ENCODE measurements at places on chromosomes 6 and 20.

GRCh38 chr20:13984211-13984610 lies 6.2 kb downstream of the SEL1L2 start:
- no peak overlapping the region for H3K4me3 ChIP-seq
- DNase-seq: no peak
- no peaks in the 10 kb centered on the region for H3K4me1 ChIP-seq
- H3K27me3 ChIP-seq: no peaks in the 10 kb centered on the region

GRCh38 chr6:143822584-143823024 lies 20.5 kb upstream of the LTV1 start:
- H3K4me1 ChIP-seq: no peaks in the 10 kb centered on the region
- H3K27me3 ChIP-seq: no peaks in the 10 kb centered on the region
- H3K27ac ChIP-seq: no peak overlapping the region
- no peak overlapping the region for H3K4me3 ChIP-seq
- no peaks in the 10 kb centered on the region for H3K36me3 ChIP-seq

- H3K27me3 ChIP-seq: no peaks in the 10 kb centered on the region
- no peaks in the 10 kb centered on the region for H3K36me3 ChIP-seq
- DNase-seq: no peak
- H3K4me1 ChIP-seq: peaks cover 3% of the 10 kb centered on the region
- no peak overlapping the region for H3K27ac ChIP-seq
Measured at GRCh38 chr20:3031524-3032147, 11.8 kb upstream of the GNRH2 start.

DNA sequence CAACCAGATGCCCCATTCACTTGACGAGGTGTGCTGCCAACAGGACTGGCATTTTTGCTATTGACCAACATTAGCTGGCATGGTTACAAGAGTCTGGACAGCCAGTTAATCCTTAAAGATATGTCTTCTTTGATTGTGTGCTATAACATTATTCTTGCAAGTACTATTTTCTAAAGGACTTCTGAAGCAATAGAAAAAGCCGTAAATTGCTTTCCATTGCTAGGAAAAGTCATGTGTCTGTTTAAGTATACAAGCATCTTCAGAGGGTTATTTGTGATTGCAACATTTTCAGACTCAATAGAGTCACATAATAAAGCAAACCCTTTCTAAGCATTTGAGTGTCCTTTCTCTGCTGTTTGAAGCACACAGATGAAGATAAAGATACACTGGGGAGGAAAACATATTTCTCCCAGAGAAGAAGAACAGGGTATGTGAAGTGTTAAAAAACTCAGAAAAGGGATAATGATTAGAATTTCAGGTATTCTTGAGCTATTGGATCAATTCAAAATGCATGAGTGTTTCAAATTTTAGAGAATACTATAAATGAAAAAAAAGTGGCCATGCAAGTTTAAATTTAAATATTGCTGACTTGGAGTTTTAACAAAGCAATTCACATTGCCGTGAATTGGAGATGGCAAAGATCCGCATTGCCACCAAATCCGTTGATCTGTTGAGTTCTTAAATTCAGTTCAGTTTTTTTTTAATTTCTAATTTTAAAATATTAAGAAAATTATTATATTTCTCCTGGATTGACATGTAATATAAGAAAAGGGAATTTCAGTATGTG lies 191.7 kb upstream of the MAP3K7 start:
- no peak overlapping the region for H3K4me3 ChIP-seq
- H3K27ac ChIP-seq: no peak overlapping the region
- no peaks in the 10 kb centered on the region for H3K27me3 ChIP-seq
- no peak for DNase-seq
- no peaks in the 10 kb centered on the region for H3K36me3 ChIP-seq

- H3K27ac ChIP-seq: peak overlapping the region; percentile 89
- H3K4me1 ChIP-seq: peaks cover 34% of the 10 kb centered on the region
- H3K36me3 ChIP-seq: no peaks in the 10 kb centered on the region
- H3K4me3 ChIP-seq: peak overlapping the region; percentile 40
- peak; percentile 79 for DNase-seq
Measured at GRCh38 chr20:44137266-44137801, 49.7 kb downstream of the JPH2 start.

DNA sequence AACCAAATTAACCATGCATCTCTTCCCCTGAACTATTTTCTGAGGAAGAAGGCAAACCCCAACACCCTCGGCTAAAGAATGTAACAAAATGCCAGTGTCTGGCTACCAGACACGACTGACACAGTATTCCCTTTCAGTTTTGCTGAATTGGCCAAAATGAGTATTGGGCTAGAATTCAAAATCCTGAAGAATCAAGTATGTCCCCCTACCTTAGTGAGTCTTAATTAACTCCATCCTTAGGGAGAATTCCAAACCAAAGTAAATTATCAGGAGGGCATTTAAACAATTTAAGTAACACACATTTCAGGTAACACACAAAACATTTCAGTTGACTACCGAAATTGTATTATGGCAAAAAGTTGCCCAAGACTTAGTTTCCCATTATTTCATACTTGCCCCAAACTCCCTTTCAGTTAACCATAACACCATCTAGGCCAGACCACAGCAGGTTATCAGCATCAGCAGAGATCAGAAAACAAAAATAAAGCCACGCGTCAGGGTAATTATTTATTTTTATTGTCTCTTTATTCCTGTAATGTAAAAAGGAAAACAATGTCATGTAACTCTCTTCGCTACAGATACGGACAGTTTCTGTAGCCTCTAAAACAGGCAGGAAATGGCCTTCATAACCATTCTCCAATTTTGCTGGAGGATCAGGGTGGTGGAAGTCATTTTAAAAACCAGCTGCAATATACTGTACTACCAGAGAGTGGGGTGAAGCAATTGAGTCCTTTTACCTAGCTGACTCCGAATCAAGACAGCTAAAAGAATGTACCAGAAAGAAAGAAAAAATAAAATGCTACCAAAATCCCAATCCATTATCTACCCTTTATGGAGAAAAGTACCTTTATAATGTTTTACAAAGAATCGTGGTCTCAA lies 1.9 kb downstream of the SNX5 start:
- peaks cover 66% of the 10 kb centered on the region for H3K4me1 ChIP-seq
- H3K27ac ChIP-seq: peak overlapping the region; percentile 93
- H3K4me3 ChIP-seq: peak overlapping the region; percentile 97
- no peak for DNase-seq
- H3K27me3 ChIP-seq: no peaks in the 10 kb centered on the region

DNA sequence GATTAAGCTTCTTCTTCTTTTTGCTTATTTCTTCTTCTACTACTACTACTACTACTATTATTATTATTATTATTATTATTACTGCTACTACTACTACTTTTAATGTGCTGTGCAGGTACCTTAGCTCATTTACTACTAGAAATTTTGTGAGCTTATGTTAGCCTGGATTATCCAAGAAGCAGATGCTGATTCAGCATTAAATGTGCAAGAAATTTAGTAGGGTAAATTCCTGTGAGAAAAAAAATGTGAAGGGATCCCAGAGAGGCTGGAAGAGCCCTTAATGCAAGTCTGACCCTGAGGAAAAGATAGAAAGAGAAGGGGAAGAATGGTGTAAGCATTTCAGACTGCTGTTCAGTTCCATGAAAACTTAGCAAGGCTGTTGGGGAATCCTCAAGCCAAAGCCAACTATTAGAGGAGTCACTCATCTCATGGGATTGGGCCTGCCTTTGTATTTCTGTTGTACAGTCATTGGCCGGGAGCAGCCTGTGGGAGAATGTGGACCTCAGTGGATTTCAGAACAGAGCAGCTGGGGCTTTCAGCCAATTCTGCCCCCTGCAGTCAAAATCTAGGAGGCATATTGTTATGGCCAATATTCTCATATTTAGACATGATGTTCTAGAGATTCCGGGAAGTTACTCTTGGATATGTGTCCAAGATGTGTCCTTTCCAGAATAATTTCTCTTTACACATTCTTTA lies 37.2 kb upstream of the TSPYL1 start:
- H3K4me1 ChIP-seq: peaks cover 3% of the 10 kb centered on the region
- H3K27ac ChIP-seq: no peak overlapping the region
- H3K4me3 ChIP-seq: no peak overlapping the region
- no peaks in the 10 kb centered on the region for H3K27me3 ChIP-seq
- DNase-seq: no peak
- H3K36me3 ChIP-seq: no peaks in the 10 kb centered on the region

DNA sequence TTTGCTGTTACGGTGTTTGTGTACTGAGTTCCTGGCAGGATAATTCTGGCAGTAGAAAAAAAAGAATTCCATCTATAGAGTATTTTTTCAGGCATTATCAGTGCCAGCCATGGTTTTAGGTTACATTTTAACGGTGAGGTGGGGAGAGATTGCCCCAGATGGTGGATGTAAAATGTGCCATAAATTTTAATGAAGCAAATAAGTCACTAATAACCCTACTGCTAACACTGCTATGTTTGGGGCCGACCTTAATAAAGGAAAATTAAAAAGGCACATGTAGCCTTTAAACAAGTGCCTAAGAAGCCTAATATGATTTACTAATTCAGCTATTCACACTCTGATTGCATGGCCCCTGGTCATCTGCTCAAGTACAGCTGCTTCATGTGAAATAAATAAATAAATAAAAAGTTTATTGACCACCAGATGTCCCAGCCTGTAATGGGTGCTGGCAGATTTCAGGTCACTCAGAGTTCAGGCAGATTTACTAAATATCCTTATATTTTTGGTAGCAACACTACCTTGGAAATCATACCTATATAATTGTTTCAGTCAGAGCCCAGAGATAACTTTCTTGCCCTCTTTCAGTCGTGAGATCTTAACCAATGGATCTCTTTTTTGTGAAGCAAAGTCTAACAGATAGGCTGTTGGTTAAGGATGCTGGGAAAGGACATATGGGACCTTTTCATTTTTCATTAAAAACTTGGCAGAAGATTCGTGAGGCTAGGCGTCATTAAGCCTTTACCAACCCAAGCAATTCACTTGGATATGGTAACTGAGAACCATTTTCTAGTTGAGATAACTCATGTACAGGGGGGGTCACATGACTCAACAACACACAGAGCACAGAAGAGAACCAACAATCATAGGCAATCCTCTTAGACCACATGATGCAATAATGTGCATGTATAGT lies 495.0 kb upstream of the NRSN1 start:
- no peaks in the 10 kb centered on the region for H3K4me1 ChIP-seq
- no peaks in the 10 kb centered on the region for H3K36me3 ChIP-seq
- DNase-seq: no peak
- no peak overlapping the region for H3K4me3 ChIP-seq
- H3K27me3 ChIP-seq: no peaks in the 10 kb centered on the region

DNA sequence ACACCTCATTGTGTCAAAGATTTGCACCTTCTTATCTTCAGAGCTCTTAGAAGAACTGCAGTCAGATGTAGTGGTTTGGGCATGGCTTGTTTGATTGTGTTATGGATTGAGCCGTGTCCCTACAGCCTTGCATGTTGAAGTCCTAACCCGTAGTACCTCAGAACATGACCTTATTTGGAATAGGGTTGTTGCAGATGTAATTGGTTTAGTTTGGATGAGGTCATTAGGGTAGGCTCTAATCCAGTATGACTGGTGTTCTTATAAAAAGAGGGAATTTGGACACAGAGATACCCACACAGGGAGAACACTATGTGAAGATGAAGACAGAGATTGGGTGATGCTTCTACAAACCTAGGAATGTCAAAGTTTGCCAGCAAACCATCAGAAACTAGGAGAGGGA lies 35.4 kb upstream of the PHACTR2 start:
- H3K4me3 ChIP-seq: no peak overlapping the region
- no peak overlapping the region for H3K27ac ChIP-seq
- DNase-seq: no peak
- no peaks in the 10 kb centered on the region for H3K4me1 ChIP-seq

DNA sequence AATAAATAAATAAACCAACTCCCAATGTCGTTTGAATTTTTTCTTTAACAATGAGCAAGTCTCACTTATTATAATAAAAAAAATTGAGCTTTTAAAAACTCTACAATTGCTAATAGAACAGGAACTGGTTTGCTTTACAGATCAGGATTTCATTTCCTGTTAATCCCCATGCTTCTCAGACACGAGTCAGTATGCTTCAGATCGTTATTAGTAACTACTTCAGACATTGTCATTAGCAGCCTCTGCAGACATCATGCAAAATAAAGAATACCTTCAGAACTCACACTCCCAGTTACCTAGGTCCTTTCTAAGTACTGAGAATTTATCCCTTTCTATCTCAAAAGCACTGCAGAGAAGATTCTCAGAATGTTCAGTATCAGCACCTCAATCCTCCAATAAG lies 10.0 kb upstream of the FAM210B start:
- no peak overlapping the region for H3K27ac ChIP-seq
- H3K36me3 ChIP-seq: no peaks in the 10 kb centered on the region
- peaks cover 12% of the 10 kb centered on the region for H3K27me3 ChIP-seq
- no peak overlapping the region for H3K4me3 ChIP-seq
- no peaks in the 10 kb centered on the region for H3K4me1 ChIP-seq
- no peak for DNase-seq

DNA sequence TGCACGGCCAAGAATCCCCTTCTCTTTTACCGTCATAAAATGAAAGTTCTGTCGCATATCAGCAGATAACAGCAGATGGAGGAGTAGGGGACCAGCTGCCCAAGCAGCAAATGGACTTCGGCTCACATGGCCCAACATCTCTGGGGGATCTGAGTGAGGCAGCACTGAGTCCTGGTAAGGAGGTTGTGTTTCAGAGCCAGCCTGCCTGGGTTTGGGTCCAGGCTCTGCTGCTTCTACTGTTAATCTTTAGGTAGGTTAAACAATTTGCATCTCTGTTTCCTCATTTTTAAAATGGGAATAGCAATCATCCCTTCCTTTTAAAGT lies 193.6 kb downstream of the DOK5 start:
- H3K27ac ChIP-seq: no peak overlapping the region
- H3K4me3 ChIP-seq: no peak overlapping the region
- peaks cover 7% of the 10 kb centered on the region for H3K27me3 ChIP-seq
- no peak for DNase-seq

DNA sequence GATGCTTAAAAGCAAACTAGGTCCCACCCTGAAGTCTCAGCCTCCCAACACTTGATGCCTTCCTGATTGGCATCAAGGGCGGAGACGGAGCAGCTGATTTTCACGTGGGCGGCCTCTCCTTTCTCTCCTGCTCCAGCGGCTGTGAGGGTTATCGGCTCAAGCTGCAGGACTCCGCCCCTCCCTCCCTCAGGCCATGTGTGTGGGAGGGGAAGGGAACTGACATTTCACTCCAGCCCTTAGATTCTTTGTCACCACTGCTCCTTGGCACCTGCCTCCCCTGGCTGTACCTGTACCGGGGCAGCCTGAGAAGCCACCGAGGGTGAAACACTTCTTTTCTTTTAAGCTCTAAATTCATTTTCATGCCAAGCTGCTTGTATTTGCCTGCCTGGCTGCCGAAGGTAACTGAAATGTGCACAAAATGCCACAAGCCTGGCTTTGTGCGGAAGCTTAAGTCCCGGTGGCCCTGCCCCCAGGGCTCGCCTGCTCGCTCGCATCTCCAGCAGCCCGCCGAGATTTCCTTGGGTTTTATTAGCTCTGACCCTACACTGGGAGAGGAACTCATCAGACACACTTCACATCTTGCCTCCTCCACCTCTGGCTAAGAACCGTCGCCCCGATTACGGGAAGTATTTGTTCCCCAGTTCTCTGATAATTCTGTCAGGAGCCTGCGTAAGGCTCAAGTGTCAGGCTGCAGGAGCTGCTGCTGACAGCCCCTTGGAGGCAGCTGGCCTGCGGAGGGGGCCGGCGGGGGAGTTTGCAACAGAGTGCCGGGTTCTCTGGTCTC lies 9.6 kb upstream of the CPNE5 start:
- no peak overlapping the region for H3K4me3 ChIP-seq
- no peaks in the 10 kb centered on the region for H3K27me3 ChIP-seq
- no peak overlapping the region for H3K27ac ChIP-seq
- peaks cover 32% of the 10 kb centered on the region for H3K4me1 ChIP-seq
- no peak for DNase-seq

Data from gastrocnemius medialis (tissue), 4 donors.